Activated naive CD4-positive, alpha-beta T cell treated with anti-CD3 and anti-CD28 coated beads, Interleukin-2, amount 10 ng/mL, durations not matched to agents 7 days and 5 days (primary cell): ENCODE measurements at places on chromosomes 4 and X.

- DNase-seq, result no peak
These were observed 135.1 kb downstream of the RAPGEF2 start for GRCh38 chr4:159237975-159238374.

- DNase-seq, result no peak
These were observed 81.7 kb downstream of the RELL1 start for GRCh38 chr4:37604461-37604860.

GRCh38 chr4:114209584-114209983, 230.1 kb upstream of the ARSJ start:
- DNase-seq, result no peak

DNA sequence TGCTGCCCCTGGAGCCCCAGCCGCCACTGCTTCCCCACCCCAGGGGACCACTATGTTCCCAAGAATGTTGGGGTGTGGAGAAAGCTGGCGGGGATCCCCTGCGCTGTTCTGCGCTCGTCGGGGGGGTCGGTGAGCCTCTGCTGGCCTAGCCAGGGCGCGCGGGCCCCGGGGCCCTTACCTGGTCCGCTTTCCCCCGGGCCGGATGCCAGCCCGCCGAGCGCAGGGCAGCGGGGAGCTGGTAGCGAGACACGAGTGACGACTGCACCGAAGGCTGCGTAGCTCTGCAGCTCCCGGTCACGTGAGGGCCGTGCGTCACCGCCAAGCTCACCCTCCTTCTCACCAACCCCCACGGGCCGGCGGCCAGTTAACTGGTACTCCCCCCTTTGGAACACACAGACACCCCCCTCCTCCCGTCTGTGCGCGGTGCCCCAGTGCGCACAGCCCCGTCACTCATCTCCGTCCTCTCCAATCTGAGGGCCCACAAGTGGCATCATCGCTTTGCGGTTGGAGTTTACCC, at the start of gene BEX1:
BEX1 (minus strand) TSS at position 254 of the 517 bp plus-strand sequence. CDS start 897 bp downstream, outside the sequence.
- peak; percentile 23 for DNase-seq

GRCh38 chrX:40249582-40249981, 151.8 kb upstream of the BCOR start:
- no peak for DNase-seq

DNA sequence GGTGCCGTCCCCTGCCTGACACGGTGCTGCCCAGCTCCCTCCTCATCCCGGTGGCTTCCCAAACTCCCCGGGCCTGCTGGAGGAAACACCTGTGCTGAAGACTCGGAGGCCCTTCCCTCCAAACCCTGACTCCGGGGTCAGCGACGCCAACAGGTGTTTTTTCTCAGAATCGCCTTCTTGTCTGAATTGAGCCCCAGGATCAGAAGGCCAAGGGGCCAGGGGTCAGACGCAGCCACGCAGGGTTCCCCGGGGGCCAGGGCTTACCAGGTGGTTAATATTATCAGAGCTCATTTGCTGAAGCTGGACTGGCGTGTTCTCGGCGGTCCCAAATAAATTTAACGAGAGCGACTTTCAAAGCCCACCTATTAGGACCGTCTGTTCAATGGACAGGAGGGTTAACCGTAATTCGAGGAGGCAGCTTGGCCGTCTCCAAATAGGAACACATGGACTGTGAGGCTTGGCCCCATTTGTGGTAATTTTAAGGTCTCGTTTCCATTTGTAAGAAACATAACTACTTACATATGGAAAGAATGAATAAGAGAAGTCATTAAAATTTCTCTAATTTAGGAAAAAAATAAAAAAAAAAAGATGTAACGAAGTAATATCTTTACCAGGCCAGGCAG, 239.3 kb downstream of the CRLF2 start:
- no peak for DNase-seq

DNA sequence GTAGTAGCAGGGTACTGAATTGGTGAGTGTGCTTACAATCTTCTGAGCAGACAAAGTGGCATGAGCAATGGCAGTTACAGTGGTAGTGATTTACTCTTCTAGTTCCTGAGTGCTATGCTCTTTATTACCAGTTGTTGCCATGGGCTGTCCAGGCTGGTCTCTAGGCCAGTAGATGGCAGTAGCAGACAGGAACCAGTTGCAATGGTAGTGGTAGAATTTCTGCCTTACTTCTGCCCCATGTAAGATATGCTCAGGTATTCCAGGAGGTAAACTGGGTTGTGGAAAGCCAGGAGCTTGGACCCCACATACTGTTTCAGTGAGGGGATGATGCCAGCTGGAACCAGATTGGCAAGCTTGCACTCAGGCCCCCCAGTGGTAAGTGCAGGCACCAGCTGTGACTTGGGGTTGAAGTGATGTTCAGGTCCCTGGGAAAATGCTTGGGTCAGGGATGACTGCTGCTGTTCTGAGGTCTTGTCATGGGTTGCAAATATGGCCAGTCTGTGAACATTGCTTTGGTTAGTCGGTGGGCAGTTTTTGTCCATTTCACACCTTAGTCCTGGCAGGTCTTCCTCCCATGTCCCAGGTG, 63.0 kb upstream of the ZXDB start:
- DNase-seq, result peak; percentile 26

DNA sequence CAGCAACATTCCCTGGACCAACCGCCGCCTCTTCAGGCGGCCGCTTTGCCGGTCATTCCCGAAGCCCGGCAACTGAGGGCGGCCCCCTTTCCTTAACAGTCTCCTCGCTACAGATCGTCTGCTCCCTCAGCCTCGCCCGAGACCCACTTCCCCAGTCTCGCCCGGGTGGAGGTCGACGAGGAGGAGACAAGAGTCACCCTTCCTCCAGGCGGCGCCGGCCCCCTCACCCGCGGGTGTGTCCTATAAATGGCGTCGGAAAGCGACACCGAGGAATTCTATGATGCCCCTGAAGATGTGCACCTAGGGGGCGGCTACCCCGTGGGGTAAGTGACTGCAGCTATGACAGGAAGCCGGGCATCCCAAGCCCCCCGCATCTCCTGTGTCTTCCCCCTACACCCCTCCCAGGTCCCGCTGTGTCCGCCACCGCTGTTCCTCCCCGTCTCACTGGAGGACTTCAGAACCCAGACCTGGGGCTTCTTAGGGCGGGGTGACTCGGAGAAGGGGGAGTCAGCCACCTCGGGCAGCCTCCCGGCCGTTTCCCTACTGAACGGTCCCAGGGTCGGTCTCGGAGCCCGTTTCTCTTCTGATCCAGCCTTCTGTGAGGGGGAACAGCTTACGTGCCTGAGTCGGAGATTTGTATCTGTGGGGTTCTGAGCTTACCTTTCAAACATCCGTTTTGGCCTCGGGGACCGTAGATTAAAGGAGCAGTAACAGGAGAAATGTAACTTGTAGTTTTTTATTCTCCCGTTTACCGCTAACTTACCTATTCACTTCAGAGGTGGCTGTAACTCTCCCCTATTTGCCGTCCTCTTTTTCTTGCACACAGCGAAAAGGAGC, 570 bp downstream of the WDR44 start:
- peak; percentile 63 for DNase-seq

DNA sequence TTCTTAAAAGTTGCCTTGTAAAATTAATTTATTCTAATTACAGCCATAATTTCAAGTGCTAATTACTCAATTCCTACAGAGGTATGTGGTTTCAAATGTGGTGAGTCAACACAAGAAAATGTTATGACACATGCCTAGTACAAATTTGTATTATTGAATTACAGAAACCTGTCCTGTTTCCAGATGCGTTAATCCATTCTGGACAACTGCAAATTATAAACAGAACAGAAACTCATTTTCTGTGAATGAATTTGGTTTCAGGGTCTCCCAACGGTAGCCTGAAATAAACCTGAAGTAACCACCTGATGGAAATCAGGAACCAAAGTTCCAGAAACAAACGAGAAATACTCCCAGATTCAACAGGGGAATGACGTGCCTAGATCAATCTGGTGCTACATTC, 328.6 kb upstream of the F9 start:
- no peak for DNase-seq

DNA sequence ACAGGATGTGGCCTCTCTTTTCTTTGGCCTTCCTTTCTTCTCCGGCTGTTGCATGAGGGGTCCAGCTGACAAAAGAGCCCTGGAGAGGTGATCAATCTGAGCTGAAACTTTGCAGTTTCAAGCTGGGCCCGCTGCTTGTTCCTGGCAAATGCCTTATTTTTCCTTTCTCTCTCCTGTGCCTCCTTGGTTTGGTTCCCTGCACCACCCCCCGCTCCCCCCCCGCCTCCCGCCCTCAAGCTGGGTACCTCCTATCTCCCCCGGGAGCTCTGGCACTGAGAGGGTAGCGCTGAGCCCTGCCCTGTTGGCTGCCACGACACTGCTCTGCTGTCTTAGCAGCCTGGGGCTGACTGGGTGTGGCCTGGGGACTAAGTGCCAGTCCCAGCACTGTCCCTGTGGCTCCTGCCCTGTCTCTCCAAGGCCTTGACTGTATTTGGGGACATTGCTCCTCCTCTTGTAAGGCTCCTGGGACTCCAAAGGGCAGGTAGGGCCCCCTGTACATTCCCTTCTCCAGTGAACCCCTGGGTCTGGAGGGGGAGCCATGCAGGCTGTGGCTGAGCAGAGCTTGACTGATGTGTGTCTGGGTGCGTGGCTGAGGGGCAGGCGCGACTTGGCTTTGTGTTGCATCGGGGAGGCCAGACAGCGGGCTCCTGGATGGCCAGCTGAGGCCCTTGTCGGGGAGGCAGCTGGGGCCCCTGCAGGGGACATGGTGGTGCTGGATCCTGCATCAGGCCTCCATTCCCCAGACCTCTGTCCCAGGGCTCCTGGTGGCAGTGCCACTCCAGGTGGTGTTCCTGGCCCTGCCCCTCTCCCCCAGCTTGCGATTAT, 1.1 kb downstream of the PLXNA3 start:
- DNase-seq, result peak; percentile 45

DNA sequence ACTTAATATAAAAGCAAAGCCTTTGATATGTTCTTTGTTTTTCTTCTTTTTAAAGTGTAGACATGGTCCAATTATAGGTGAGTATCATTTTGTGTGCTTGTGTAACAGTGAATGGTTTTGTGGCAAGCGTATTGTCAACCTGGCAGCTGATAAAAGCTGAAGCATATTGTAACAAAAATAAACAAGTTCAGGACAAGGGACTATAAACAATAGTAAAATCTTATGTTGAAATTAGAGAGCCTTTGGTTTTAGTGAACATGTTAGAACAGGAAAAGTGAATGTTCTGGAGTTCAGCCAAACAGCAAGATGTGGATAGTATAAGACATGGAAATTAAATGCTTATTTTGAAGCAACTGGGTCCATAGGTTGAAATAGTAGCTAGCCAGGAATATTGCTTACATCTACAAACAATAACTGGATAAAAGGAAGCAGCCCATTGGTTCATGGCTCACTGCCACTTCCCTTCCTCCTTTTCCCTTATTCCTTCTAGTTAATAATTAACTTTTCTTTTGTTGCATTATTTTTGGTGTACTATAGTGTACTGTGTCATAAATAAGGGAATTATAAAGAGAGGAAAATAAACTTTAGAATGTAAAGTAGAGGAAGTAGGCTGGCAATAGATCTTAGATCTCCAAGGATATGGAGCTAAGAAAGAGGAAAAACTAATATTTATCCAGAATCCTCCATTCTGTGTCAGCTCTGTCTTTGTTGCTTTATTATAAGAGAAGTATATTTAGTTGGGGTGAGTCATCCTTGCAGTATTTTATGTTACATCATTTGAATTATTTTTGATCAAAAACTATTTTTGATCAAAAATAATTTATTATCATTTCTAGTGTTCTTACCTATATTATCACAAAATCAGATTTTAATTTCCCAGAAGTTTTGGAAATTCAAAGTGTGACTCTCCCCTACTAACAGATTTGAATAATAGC, 65.6 kb downstream of the MRPL1 start:
- DNase-seq, result no peak

- no peak for DNase-seq
These were observed 68.7 kb upstream of the TEX13D start for GRCh38 chrX:124263743-124264142.

GRCh38 chrX:39893417-39894338, 204.1 kb downstream of the BCOR start:
- DNase-seq, result no peak

DNA sequence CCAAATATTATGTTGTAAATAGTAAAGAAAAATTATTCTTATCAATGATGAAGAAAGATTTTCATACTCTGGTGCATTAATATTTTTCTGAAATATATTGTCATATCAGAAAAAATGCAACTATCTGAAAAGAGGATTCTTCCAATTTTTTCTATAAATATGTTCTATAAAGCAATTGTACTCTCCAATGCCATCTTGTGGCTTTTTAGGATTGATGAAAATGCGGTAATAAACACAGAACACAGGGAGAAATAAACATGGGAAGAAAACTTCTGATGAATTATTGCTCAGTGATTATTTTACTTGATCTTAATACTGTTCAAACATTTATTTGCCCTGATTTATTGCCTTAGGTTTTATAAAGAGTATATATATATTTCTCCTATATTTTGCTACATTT, 215.4 kb downstream of the IL1RAPL1 start:
- DNase-seq, result no peak

DNA sequence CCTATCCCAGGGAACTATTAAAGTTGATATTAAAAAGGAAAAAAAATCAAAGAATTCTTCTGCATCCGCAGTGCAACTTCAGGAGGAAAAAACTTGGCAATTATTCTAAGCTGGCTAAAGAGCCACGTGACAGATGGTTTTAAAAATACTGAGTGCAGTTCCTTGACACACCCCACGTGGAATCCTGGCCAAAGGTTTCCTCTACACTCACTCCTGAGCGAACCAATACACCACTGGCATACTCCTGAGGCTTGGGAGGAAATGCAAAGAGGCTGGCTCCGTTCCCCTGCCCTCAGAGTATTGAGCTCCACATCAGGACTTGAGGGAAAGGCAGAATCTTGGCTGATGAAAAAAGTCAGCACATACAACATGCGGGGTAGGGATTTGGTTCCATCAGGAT, 133.8 kb upstream of the ATP6AP2 start:
- DNase-seq, result no peak

DNA sequence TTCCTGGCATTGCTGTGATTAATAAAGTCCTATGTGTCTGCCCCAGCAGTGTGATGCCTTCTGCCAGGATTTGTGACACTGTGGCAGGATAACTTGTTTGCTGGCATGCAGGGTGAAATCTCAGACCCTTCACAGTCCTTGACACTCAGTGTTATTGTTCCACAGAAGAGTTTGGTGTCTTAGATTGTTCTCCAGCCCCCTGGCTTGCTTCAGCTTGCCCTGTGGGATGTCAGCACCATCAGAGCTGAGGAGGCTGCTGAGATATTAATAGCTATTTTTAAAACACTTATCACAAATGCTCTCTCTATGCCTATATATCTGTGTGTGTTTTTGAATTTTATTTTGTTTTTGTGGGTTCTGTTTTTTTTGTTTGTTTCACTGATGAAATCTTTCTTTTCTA, 136.9 kb downstream of the TSPAN5 start:
- DNase-seq, result no peak
